ENCODE measurements at places on chromosomes 7 and 10.

GRCh38 chr7:47249361-47249760, 332.6 kb downstream of the TNS3 start:
- no peak for DNase-seq

- no peak for DNase-seq
Observed at GRCh38 chr7:146411975-146412374, 295.4 kb downstream of the CNTNAP2 start.

DNA sequence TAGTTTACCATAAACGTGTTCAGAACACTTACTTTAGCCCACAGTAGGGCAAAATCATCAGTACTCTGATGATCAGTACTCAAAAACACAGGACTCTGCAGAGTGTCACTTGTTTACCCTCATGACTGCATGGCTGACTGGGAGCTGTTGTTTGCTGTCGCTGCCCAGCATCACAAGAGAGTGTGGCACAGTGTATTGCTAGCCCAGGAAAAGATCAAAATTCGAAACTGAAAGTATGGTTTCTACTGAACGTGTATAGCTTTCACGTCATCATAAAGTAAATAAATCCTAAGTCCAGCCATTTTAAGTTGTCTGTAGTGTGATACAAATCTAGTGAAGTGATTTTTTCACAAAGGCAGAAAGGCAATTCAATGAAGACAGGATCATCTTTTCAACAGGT, 184.6 kb downstream of the RAMP3 start:
- no peak for DNase-seq

GRCh38 chr10:132336064-132336746, 4.2 kb downstream of the LRRC27 start:
- no peak for DNase-seq

- no peak for DNase-seq
Observed at GRCh38 chr7:95316588-95316987, 7.7 kb downstream of the PON1 start.

DNA sequence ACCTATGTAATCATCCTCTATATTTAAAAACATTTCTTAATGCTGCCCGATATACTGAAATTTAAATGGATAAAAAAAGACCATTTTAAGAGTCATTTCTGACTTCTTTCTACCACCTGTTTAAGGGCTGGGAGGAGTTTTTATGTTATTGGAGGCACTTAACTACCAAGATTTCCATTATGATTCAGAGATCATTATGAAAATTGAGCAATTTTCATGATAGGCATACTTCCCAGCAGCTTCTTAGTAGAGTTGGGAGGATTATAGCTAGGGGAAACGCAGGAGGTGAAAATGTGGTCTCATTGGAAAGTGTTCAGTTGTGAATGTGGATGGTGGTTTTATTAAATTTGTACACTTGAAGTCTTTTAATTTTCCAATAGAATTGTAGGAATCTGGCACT, 28.4 kb upstream of the FAM204A start:
- DNase-seq, result no peak

GRCh38 chr7:110557-111232, 81.7 kb upstream of the FAM20C start:
- DNase-seq, result no peak

- DNase-seq, result no peak
Observed at GRCh38 chr7:122790591-122790990, 87.9 kb upstream of the RNF148 start.

GRCh38 chr7:47506382-47507339, 75.2 kb downstream of the TNS3 start:
- no peak for DNase-seq

DNA sequence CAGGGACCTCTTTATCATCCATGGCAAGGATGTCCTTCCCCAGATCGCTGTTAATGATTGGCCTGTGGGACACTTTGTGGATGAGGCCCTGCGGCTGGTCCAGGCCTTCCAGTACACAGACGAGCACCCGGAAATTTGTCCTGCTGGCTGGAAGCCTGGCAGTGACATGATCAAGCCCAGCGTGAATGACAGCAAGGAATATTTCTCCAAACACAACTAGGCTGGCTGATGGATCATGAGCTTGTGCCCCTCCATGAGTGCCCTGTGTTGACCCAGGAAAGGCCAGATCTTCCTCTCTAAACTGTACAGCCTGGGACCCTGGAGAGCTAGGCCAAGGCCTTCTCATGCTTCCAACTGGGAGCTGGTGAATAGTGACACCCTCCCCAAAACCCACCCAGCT, 124.1 kb downstream of the CUL2 start:
- DNase-seq, result no peak

GRCh38 chr7:119270644-119271043, 1002.3 kb upstream of the KCND2 start:
- DNase-seq, result no peak

GRCh38 chr10:48456808-48457761, 147.8 kb downstream of the ARHGAP22 start:
- no peak for DNase-seq

- DNase-seq, result no peak
Observed at GRCh38 chr7:119413314-119413805, 859.6 kb upstream of the KCND2 start.

DNA sequence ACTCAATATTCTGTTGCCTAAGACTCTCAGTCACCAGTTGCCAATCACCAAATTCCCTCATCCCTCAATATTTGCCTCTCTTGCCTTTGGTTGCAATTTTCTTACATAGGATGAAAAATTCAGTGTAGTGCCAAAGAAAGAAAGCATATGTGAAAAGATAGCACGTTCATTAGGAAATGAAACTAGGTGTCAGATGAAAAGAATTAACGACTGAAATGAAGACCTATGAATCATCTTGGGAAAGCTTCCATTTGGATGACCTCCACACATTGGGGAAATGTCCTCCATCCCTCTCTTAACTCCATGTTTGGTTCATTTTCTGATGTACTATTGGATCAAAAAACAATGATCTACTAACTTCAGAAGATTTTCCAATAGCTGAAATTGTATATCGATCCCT, 145.1 kb upstream of the MEOX2 start:
- DNase-seq, result no peak

GRCh38 chr10:11871466-11871865, 48.3 kb downstream of the PROSER2 start:
- DNase-seq, result no peak

Measured in RKO (cell line).